Testis (tissue), 5 donors: ENCODE measurements at places on chromosomes 7 and 10. TPM values are rescaled to one million over a fixed set of nuclear protein-coding genes. Genes with fewer than 3 reads are reported as not detected.
A peak's percentile ranks its signal among the peaks of the same experiment; 100 is the strongest.

- H3K4me1 ChIP-seq, result no peaks in the 10 kb centered on the region
- no peak overlapping the region for H3K4me3 ChIP-seq
- DNase-seq, result no peak
- H3K27ac ChIP-seq, result no peak overlapping the region
These were observed 46.9 kb downstream of the CUZD1 start for GRCh38 chr10:122798704-122799231.

DNA sequence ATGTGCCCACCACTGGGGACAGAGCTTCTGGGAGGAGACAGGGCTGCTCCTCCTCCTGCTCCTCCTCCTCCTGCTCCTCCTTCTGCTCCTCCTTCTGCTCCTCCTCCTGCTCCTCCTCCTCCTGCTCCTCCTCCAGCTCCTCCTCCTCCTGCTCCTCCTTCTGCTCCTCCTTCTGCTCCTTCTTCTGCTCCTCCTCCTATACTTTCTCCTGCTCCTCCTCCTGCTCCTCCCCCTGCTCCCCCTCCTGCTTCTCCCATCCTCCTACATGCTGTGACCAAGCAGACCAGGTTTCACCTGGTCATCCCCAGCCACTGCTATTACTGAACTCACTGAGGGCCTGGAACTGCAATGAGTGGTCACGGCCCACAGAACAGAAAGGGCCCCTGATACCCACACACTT, 154.0 kb upstream of the PPP2R2D start:
- H3K4me1 ChIP-seq, result no peaks in the 10 kb centered on the region
- H3K27me3 ChIP-seq, result no peaks in the 10 kb centered on the region
- no peak overlapping the region for H3K4me3 ChIP-seq
- DNase-seq, result no peak
- no peaks in the 10 kb centered on the region for H3K36me3 ChIP-seq

DNA sequence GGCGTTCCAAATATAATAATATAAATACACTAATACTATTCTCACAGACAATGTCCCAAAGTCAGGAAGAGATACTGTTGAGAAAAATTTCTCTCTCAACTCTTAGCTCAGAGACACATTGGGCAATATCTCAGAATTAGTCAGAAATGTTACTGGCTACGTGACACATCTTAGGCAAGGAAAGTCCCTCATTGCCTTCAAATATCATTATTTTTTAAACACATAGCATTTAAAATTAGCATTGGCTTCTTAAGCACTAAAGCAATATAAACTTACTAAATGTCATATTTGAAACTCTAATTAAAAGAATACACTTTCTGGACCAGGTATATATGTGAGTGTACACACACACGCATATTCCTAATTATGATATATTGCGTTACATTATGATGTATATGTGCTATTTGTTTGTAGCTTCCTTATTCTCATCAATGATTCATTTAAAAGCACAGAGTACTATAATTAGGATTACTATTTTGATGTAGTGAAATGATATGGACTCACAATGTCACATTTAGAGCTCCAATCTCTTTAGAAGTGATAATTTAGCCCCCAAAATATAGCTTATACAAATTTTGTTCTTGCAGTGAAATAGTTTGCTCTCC, 255.8 kb downstream of the TWIST1 start:
- no peak for DNase-seq
- H3K36me3 ChIP-seq, result no peaks in the 10 kb centered on the region
- H3K4me3 ChIP-seq, result no peak overlapping the region
- H3K27me3 ChIP-seq, result no peaks in the 10 kb centered on the region

DNA sequence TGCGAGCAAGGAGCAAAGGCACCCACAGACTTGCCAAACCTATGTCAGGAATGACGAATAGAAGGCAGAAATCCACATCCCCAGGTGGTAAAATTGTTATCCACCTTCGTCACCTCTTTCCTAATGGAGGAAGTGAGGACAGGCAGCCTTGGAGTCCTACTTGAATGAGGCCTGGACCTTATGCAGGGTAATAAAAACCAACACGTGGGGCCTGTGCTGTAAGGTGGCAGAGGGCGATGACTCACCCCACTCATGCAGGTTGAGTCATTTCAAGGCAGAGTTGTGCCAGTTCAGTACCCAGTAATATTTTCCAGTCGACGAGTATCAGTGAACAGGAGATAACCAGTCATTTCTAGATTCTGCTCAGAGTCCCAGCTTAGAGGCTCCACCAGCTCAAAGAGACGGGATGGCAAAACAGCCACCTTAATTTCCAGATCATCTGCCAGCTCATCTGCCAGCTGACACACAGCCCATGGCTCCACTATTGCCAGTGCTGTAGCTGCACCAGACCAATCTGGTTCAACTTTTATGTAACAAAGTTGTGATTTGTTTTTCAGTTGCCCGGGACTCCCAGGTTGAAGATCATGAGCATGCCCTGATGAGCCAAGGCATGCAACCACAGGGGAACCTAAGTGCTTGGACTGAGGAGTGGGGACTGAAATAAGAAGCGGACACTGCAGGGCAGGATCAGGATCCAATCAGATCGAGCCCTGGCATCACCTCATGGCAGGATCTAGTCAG, 176.2 kb upstream of the ITGB1 start:
- no peaks in the 10 kb centered on the region for H3K4me1 ChIP-seq
- no peak overlapping the region for H3K4me3 ChIP-seq
- DNase-seq, result no peak
- H3K27me3 ChIP-seq, result no peaks in the 10 kb centered on the region

- H3K27me3 ChIP-seq, result no peaks in the 10 kb centered on the region
- DNase-seq, result peak; percentile 78
- H3K36me3 ChIP-seq, result no peaks in the 10 kb centered on the region
- H3K27ac ChIP-seq, result peak overlapping the region; percentile 98
- peaks cover 17% of the 10 kb centered on the region for H3K4me1 ChIP-seq
These were observed 695 bp upstream of the VDAC2 start for GRCh38 chr10:75209921-75210281.

DNA sequence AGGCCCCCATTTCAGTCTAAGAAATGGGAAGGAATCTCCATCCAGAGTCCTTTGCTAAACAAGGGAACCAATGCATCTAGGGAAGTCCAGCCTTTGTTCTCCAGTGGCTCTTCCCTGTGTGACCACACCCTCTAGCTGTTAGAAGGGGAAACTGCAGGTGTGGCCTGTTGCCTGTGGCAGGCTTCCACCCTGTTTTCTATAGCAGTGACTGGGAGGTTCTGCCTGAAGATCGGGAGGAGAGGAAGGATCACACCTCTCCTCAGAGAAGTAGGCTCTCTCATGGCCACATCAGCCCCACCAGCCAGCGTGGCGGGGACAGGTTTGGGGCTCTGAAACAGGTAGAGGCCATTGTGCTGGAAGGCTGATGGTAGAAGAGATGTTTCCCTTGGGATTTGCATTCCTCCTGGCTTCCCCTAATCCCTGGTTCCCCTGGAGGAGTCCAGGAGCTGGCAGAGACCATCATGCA, 47.7 kb upstream of the TRIM8 start:
- peak; percentile 67 for DNase-seq
- no peaks in the 10 kb centered on the region for H3K36me3 ChIP-seq
- no peaks in the 10 kb centered on the region for H3K27me3 ChIP-seq
- peaks cover 32% of the 10 kb centered on the region for H3K4me1 ChIP-seq
- H3K4me3 ChIP-seq, result no peak overlapping the region

DNA sequence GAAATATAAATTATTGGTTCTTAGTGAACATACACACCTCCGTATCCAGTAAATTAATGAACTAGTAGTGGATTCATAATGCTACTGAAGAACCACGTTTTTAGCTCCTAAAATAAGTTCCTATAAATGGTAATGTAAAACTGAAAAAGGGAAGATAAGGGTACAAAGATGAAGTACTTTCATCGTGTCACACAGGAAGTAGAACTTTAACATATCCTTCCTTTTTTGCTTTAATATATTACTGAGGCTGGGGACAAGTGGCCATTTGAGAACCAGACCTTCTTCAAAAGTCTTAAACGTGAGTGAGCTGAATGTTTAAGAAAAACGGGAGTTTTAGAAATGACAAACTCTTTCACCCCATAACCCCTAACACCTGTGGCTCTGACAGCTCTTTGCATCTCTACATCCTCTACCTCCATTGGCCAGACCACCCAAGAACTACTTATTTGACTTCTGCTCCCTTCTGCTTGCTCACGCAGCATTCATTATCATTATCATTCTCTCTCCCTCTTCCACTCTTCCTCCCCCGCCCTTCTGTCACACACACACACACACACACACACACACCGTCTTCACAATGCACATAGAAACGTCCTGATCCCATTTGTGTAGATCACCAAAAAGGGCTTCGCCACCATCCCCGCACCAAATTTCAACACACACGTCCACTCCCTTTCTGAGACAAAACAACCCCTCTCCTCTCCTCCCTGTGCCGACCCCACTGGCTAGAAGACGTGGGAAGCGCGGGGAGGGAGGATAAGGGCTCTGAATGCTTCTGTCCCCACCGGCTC, 677 bp downstream of the SKAP2 start:
- H3K27ac ChIP-seq, result peak overlapping the region; percentile 83
- DNase-seq, result no peak
- no peaks in the 10 kb centered on the region for H3K27me3 ChIP-seq
- peaks cover 2% of the 10 kb centered on the region for H3K4me1 ChIP-seq
- no peaks in the 10 kb centered on the region for H3K36me3 ChIP-seq

DNA sequence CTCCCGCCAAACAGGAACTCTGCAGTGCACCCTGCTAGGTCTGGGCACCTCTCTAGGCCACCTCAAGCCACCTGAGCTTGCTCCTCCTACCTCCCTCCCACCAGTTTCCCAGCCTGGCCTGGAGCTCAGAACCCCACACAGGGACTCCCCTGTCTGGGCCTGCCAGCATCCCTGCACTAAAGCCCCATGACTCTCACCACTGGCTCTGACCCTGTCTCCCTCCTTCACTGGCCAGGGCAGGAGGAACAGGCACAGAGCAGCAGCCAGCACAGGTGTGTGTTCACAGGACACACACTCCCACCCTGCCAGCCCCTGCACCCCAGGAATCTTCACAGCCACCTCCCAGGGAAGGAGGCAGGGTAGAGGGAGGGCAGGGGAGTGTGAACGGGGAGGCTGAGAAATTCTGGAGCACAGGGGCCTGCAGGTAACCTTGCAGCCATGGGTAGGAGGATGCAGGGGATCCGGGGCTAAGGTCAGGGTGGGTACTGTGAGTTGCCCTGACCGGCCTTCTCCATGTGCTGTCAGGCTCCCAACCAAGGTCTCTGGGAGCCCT, 13.9 kb upstream of the ANTXRL start:
- H3K4me3 ChIP-seq, result no peak overlapping the region
- H3K27ac ChIP-seq, result no peak overlapping the region
- peak; percentile 9 for DNase-seq
- no peaks in the 10 kb centered on the region for H3K36me3 ChIP-seq
- peaks cover 3% of the 10 kb centered on the region for H3K4me1 ChIP-seq
- no peaks in the 10 kb centered on the region for H3K27me3 ChIP-seq

DNA sequence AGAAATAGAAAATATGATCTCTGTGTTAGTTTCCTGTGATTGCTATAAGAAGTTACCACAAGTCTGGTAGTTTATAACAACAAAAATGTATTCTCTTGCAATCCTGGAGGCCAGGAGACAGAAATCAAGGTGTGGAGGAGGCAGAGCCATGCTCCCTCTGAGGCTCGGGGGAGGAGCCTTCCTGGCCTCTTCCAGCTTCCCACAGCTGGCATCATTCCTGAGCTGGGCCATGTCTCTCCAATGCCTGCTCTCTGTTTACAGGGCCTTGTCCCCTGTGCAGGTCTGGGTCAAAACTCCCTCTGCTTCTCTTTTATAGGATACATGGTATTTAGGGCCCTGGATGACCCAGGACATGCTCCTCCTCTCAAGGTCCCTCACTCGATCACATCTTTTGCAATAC, 81.3 kb upstream of the RET start:
- no peaks in the 10 kb centered on the region for H3K36me3 ChIP-seq
- H3K4me1 ChIP-seq, result no peaks in the 10 kb centered on the region

GRCh38 chr7:66950763-66951162, 29.7 kb downstream of the TMEM248 start:
- no peaks in the 10 kb centered on the region for H3K36me3 ChIP-seq
- H3K4me1 ChIP-seq, result no peaks in the 10 kb centered on the region
- no peak overlapping the region for H3K27ac ChIP-seq
- no peaks in the 10 kb centered on the region for H3K27me3 ChIP-seq
- no peak for DNase-seq

- H3K27ac ChIP-seq, result no peak overlapping the region
- DNase-seq, result no peak
- H3K4me1 ChIP-seq, result no peaks in the 10 kb centered on the region
- H3K4me3 ChIP-seq, result no peak overlapping the region
- no peaks in the 10 kb centered on the region for H3K27me3 ChIP-seq
- H3K36me3 ChIP-seq, result no peaks in the 10 kb centered on the region
These were observed 83.0 kb upstream of the PHYHIPL start for GRCh38 chr10:59093461-59093860.

- H3K27ac ChIP-seq, result no peak overlapping the region
- H3K4me3 ChIP-seq, result no peak overlapping the region
- H3K27me3 ChIP-seq, result no peaks in the 10 kb centered on the region
- peak; percentile 45 for DNase-seq
- H3K4me1 ChIP-seq, result peaks cover 9% of the 10 kb centered on the region
These were observed 127.9 kb downstream of the NRF1 start for GRCh38 chr7:129739427-129739826.

- H3K27ac ChIP-seq, result no peak overlapping the region
- H3K27me3 ChIP-seq, result peaks cover 14% of the 10 kb centered on the region
- peaks cover 7% of the 10 kb centered on the region for H3K4me1 ChIP-seq
- no peaks in the 10 kb centered on the region for H3K36me3 ChIP-seq
- peak; percentile 20 for DNase-seq
These were observed 513 bp downstream of the HOXA7 start for GRCh38 chr7:27155816-27156507.

DNA sequence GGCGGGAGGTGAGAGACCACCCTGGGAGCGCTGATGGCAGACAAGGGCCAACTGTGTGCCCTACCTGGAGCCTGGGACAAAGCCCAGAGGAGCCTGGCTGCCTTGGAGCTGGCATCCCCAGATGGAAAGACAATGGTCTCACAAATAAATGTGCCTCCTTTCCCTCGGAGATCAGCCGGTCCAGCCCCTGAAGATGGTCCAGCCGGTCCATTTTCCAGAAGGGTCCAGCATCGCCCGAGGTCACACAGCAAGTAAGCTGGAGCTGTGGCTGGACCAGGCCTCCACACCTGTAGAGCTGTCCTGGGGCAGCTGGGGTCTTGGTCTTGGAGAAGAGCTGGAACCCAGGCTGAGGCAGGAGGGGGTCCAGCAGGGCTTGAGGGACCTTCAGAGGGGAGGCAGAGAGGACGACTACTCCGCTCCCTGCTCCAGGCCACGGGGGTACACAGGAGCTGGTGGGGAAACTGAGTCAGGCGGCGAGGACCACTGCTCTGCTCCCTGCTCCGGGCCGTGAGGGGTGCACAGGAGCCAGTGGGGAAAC, 3.6 kb downstream of the ELFN1 start:
- no peaks in the 10 kb centered on the region for H3K27me3 ChIP-seq
- no peak overlapping the region for H3K27ac ChIP-seq
- no peak overlapping the region for H3K4me3 ChIP-seq
- H3K36me3 ChIP-seq, result no peaks in the 10 kb centered on the region

- peak overlapping the region; percentile 99 for H3K4me3 ChIP-seq
- no peaks in the 10 kb centered on the region for H3K36me3 ChIP-seq
- peaks cover 27% of the 10 kb centered on the region for H3K4me1 ChIP-seq
- H3K27ac ChIP-seq, result peak overlapping the region; percentile 97
- H3K27me3 ChIP-seq, result no peaks in the 10 kb centered on the region
- DNase-seq, result peak; percentile 65
These were observed 1.2 kb upstream of the ADD3 start for GRCh38 chr10:110006358-110007160.

GRCh38 chr10:121296881-121297585, 301.2 kb downstream of the FGFR2 start:
- no peaks in the 10 kb centered on the region for H3K36me3 ChIP-seq
- no peak overlapping the region for H3K4me3 ChIP-seq

Gene ITGA8
- total RNA-seq, result 0.79 TPM

Gene OR9A2
- total RNA-seq, result 0.99 TPM

Gene CNPY1
- 0.47 TPM for total RNA-seq
